ENCODE measurements at places on chromosomes 16 and 17.

DNA sequence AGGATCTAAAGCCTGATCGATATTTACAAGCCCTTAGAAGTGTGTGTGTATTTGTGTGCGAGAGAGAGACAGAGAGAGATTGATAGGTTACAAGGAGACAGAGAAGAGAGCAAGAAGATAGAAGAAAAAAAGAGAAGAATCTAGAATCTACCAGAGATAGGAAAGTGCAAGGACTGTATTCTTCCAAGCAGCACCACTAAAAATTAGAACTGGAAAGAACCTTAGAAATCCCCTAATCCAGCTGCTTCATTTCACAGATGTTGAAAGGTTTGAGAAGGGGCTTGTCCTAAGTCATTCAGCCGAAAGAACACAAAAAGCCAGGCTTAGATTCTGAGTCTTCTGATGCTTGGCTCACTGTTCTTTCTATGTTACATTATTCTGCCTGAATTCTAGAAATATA lies 92.2 kb downstream of the HS3ST3A1 start:
- DNase-seq: no peak

DNA sequence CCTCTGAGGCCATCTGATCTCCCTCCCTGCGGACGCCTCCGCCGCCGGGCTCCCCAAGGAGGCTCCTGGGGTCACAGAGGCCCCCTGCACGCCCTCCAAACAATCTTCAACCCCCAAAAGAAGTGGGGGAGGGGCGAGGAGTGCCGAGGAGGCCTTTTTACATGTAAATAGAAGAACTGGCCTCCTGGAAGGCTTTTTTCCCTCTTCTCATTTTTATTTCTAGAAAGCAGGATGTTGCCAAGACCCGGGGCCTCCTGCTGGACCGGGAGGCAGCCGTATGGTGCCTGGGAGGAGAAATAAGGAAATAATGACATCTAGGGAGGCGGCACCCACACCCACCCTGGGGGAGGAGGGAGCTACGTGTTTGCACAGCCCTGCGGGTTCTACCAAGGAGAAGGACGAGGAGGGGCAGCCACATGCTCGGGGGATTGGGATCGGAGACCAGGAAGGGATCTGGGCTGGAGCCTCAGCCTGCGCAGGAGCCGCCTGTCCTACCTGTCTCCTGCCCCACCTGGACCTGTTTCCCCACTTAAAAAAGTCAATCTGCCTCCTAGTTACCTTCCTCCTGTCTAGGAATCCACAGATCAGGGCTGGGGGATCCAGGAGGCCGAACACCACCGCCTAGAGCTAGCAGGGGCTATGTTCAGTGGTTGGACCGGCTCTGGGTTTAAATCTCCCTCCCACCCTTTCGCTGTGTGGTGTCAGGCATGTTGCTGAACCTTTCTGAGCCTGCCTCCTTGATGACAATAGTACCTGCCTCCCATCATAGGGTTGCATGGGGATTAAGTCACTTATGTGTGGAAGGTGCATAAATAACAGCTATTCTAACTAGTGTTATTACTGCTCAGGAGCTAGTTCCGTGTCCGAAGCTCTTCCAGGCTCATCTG lies 175.7 kb upstream of the GSE1 start:
- DNase-seq: no peak

DNA sequence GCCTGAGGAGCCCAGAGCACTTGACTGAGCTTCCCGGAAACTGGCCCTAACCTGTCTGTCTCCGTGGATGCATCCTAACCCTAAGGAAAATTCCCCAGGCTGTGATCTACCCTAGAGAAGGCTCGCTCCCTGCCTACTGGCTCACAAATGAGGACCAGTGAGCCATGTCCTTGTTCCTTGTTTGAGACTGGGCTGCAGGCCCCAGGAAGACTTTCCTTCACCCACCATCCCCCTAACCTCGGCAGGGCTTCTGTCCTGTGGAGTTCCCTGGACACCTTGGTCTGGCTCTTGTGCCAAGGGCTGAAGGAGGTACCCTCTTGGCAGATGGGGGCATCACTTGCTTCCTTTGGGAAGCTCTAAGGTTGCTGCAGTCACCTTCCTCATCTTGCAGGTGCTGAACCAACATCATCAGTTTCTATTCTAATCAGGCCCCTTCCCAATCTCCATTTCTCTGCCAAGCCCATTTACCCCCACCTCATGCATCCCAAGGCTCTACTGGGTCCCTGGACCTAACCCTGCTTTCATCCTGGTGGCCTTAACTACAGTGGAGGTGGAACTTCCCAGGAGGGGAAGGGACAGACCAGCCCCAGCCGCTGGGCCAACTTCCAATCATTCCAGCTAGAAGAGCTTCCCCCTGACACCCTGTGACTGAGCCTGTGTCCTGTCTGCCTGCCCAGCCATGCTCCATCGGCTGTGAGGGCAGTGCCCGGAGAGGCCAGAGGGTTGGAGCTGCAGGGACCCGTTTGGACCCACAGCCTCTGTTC lies 12.4 kb downstream of the RNF40 start:
- DNase-seq: no peak

DNA sequence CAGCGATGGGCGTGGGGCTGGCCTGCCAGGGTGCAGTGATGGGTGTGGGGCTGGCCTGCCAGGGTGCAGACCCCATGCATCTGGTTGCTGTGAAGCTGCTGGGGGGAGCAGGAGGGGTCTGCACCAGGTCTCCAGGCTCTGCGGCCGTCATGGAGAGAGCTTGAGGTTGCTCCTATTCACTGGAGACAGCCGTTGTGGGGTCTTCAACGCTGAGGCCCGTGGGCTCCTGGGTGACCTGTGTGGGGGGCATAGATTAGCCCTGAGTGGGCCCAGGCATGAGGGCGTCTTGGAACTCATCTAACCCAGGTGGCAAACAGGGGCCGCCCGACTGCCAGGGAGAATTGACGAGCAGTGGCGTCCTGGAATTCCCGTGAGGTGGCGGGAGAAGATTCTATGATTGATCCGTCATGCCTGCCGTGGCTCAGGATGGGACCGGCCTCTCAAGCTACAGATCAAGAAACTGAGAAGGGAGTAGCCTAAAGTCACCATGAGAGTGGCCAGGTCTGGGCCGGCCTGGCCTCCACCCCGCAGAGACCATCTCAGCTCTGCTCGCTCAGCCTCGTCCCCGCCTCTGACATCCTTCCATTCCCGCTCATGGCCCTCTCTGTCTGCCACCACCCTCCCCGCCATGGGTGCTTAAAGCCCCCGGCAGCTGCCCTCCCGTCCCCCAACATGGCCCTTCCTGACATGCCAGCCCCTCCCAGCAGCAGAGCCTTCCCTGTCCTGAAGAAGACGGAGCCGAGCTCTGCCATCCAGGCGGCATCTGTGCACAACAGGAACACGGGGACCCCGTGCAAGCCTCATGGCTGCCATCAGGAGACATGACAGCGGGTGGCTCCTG lies 50.7 kb upstream of the ACSF3 start:
- no peak for DNase-seq

- DNase-seq: no peak
Observed at GRCh38 chr16:31704138-31704537, 169.5 kb upstream of the ZNF267 start.

- DNase-seq: no peak
Observed at GRCh38 chr16:68564382-68564985, 25.4 kb downstream of the ZFP90 start.

DNA sequence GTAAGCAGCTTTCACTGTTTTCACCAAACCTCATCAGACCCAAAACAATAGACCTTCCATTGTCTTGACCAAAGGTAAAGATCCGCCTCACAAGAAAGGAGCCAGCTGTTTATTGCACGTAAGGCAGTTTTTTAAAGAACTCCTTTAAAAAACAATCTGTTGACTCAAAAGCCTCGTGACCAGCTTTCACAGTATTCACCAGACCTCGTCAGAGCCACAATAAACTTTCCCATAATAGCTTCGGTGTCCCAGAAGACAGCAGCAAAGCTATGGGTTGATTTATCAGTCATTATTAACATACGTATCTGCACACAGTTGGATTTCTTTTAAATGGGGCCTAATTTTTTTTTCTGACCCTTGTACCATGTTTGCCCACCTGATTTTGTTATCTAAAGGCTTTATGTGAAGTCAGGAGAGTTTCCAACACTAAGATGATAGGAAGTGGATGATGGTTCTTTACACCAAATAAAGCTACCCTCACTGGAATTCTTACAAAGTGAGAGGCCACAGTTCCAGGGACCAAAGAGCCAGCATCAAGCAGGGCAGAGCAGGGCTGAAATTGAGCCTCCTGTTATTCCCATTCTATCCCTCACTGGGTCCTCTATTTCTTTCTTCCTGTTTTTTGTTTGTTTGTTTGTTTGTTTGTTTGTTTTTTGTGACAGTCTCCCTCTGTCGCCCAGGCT lies 17.6 kb upstream of the HELZ start:
- no peak for DNase-seq

DNA sequence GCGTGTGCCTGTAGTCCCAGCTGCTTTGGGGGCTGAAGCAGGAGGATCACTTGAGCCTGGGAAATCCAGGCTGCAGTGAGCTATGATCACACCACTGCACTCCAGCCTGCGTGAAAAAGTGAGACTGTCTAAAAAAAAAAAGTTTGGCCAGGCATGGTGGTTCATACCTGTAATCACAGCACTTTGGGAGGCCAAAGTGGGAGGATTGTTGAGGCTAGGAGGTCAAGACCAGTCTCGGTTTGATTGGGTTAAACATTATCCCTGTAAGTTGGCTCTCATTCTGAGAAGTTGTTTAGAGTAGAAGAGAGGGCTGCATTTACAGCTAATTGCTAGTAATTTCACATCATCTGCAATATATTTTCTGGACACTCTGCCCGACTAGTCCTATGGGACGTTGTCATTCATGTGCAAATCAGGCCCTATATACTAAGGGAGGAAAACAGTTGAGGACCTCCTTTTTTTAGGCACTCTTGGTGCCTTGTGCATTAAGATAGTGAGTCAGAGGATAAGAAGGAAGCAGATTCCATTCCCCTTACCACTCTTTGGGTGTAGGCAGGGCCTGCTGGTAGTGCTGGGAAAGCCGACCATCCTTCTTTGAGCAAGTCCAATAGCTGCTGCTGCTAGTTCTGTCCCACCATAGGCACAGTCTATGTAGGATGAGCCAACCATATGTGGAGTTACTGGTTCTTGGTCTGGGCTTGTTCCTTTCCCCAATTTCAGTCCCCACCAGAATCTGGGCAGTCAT lies 18.7 kb downstream of the HMOX2 start:
- DNase-seq: no peak
